C1 segment of cervical spinal cord (tissue), 14 donors: ENCODE measurements at places on chromosomes 1 and 21.
A peak's percentile ranks its signal among the peaks of the same experiment; 100 is the strongest.

- no peak for DNase-seq
These were observed 64.6 kb downstream of the CAPN2 start for GRCh38 chr1:223776826-223777454.

- no peak for DNase-seq
These were observed 15.4 kb upstream of the TOR3A start for GRCh38 chr1:179066471-179066870.

DNA sequence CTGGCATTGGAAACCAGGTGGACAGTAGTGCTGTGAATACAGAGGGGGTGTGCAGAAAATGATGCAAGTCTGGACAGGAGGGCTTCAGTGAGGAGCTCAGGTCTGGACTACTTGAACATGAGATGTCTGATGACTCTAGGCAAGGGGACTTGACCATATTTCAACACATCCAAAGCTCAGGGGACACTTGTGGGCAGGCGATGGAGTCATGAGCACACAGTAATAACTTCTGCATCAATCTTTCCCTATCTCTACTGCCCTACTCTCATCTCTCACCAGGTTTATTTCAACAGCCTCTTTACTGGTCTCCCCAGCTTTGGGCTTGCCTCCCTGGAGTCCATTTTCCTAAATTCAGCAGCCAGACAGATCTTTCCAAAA lies 21.9 kb downstream of the FMO2 start:
- DNase-seq = no peak

DNA sequence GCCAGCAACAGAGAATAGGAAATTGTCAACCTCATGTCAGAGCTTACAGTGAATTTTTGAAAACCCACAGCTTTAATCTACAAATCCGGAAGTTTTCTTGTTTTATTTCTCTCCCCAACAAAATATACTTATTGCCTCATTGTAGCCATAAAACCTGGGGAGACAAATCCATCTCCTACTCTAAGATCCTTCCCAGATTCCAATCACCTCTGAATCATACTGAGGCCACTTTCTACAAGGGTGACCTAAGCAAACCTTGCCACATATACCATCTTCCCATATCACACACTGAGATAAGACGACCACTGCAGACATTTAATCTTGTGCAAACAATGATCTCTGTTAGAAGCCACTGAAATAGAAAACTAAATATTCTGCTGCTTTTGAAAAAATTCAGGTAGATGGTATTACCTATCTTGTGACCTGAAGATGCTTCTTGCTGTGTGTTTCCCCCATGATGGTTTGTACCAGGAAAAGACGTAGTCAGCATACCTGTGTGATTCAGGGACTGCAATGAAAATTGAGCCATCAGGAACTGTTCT lies 171.5 kb upstream of the DUSP10 start:
- no peak for DNase-seq

GRCh38 chr1:224751624-224752311 lies 135.7 kb downstream of the CNIH3 start:
- DNase-seq = no peak

- no peak for DNase-seq
These were observed 37.8 kb upstream of the BMP8A start for GRCh38 chr1:39453603-39454002.

GRCh38 chr1:160353223-160353622 lies 10.0 kb downstream of the NCSTN start:
- DNase-seq = no peak

GRCh38 chr1:2948751-2949680 lies 72.3 kb upstream of the ACTRT2 start:
- peak; percentile 46 for DNase-seq

DNA sequence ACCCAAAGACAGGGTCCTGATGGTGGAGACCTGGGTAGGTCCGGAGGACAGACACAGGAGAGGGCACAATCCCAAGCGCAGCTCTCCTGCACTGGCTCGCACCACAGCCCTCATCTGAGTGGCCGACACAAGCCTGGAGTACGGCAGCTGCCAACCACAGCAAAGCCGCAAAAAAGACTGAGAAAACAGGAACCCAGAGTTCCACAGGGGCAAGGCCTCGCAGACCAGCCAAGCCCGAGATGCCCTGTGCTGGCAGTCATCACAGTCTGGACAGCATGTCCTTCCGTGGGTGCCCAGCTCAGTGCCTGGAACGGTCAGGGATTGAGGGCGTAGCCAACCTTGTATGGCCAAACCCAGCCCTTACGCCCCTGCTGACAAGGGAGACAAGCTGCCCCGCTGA lies 11.4 kb downstream of the ZBTB48 start:
- peak; percentile 42 for DNase-seq

DNA sequence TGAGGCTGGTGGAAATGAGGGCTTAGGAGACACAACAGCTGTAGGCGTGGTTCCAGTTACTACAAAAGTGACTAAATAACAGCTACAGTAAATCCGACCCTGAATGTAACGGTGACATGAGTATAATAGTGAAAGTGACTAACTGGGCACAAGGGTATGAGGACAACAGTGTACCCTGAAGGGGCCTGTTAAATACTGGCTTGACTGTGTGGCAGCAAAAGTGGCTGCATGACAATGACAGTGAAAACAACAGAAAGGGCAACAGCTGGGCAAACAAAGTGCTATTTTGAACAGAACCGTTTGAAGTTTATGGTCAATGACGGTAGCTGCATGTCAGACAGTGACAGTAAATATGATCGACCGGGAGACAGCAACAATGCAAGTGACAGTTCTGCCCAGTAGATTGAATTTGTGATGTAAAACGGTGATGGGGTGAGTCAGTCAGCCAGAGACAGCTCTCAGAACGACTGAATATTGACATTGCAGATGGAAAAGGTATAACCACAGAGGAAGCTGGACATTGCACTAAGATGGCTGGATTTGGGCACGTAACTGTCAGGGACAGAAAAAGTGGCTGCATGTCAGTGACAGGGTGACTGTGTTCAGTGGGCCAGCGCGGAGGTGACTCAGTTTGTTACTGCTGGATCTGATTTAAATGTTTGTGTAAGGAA lies 1.2 kb upstream of the ZBTB40 start:
- no peak for DNase-seq

- DNase-seq = no peak
These were observed 29.3 kb upstream of the CHAF1B start for GRCh38 chr21:36355868-36356267.

- no peak for DNase-seq
These were observed 2.6 kb downstream of the SYPL2 start for GRCh38 chr1:109468903-109469302.

DNA sequence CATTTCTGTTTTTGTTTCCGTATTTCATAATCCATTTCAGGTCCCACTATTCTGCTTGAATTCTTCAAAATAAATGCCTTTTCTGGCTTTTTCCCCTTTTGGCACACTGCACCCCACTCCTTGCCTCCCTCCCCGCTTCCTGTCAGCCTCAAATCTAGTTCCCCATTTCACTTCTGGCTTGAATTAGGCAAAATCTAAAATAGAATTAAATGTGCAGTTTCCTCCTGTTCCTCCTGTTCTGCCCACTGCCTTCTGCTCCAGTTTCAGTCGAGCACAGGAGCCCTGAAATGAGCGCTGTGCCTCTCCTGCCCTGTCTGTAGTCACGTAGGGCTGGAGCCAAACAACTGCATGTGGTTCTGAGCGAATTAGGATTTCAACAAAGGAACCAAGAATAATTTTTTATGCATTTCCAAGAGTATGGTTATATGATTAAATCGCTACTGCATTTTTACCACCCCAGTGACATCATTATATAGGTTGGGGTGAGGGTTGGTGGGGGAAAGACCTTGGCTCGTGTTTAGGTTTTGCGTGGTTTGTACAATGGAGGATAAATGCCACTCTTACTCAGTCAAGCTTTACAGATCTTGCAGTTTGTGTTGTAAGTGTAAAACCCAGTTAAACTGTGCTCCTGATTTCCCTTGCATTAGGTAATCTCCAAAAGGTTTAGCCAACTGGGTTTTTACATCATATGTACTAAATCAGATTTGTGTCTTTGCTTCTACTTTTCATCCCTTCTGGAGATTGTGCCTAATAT lies 114.9 kb downstream of the VPS13D start:
- DNase-seq = peak; percentile 29

DNA sequence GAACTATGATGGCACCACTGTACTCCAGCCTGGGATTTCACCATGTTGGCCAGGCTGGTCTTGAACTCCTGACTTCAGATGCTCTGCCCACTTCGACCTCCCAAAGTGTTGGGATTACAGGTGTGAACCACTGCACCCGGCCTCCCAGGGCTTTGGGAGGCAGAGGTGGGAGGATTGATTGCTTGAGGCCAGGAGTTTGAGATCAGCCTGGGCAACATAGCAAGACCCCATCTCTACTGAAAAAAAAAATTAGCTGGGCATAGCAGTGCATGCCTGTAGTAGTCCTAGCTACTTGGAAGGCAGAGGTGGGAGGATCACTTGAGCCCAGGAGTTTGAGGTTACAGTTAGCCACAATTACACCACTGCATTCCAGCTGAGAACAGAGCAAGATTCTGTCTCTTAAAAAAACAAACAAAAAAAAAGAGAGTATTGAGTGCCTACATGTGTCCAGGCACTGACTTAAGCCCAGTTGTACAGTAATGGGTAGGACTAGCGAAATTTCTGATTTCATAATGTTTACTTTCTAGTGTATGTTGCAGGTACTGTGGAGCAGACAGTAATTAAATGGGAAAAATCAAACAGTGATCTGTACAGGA lies 4.2 kb downstream of the MANEAL start:
- no peak for DNase-seq

DNA sequence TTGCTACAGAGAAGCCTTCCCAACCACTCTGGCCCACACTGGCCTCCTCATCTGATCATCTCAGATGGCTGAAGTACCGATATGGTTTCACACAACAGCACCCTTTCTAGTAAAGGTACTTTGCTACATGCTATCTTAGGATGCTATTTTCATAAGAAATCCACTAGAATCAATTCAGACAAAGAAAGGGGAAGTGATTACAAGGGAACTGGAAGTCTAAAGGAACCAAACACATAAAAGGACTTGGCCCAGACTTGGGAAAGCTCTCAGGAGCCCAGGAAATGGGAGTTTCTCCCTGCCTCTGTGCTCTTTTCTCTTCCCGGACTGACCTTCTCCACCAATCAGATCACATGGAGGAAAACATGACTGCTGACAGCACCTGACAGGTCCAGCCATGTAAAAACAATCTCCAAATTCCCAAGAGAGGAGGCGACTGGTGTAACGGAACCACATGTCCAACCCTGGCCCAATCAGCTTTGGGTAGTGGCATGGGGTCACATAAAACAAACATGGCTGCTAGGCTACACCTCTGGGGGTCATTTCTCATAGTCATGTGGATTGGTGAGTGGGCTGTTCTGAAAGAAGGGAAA lies 12.7 kb upstream of the FOXE3 start:
- DNase-seq = no peak

DNA sequence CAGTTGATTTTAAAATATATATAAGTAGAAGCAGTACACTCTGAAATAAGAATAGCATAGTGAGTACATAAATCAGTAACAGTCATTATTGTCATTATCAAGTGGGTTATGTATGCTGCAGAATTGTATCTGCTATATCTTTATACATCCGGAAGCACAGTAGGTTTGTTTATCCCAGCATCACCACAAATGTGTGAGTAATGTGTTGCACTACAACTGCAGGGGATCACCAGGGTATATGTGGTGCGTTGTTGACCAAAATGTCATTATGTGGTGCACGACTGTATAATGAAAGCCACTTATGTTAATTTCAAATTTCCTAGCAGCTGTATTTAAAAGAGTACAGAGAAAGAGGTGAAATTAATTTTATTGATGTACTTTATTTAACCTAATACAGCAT lies 87.7 kb upstream of the GADD45A start:
- DNase-seq = no peak

- DNase-seq = peak; percentile 4
These were observed 16.8 kb upstream of the ETV3 start for GRCh38 chr1:157154940-157155514.

GRCh38 chr21:31248598-31248997 lies 95.5 kb downstream of the TIAM1 start:
- DNase-seq = no peak

GRCh38 chr1:170290991-170291390 lies 145.2 kb downstream of the NTMT2 start:
- DNase-seq = no peak

GRCh38 chr1:1431845-1432273 lies 3.6 kb upstream of the VWA1 start:
- DNase-seq = no peak

- DNase-seq = no peak
These were observed 11.3 kb upstream of the IL22RA1 start for GRCh38 chr1:24154215-24154614.

DNA sequence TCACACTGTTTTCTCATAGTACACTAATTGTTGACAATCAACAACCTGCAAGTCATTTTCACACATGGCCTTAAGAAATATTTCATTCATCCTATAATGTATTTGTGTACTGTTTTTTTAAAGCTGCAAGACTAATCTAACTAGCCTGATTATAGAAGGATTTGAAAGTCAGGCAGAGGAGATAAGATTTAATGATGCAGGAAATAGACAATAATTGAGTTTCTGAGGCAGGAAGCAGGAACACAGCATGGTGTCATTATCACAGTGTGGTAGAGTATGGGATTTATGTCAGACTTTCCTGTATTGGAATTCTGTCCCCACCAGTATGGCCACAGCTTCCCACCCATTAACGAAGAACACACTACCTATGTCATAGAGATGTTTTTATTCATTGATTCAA lies 138.8 kb downstream of the LRRC7 start:
- no peak for DNase-seq

- DNase-seq = no peak
These were observed 10.7 kb upstream of the OR2T34 start for GRCh38 chr1:248585266-248585665.

GRCh38 chr21:14116080-14116481 lies 94.7 kb downstream of the LIPI start:
- no peak for DNase-seq

GRCh38 chr1:35210321-35211119 lies 17.6 kb upstream of the SFPQ start:
- no peak for DNase-seq

DNA sequence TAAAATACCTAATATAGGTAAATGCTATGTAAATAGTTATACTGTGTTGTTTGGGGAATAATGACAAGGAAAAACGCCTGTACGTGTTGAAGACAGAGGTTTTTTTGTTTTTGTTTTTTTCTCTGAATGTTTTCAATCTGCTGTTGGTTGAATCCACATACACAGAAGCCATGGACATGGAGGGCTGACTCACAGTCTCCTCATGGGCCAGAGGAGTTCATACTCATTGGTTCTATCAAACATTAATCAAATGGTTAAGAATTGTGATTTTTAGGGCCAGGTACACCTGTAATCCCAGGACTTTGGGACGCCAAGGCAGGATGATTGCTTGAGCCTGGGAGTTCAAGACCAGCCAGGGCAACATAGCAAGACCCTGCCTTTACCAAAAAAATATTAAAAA lies 20.5 kb downstream of the MIER1 start:
- DNase-seq = no peak

DNA sequence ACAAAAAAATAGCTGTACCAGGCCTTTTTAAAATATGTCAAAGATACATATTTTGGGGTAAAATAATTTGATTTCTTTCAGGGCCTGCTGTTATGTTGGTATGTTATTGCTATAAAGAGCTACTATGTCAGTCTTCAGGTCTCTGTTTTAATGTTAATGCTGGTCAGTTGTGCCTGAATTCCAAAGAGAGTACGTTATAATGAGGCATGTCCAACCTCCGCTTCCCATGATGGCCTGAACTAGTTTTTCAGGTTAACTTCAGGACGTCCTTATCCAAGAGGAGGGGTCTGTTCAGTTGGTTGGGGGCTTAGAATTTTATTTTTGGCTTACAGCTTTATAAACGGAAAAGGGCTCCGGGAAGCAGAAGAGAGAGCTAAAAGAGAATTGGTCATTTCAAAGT lies 34.9 kb upstream of the LYPD8 start:
- no peak for DNase-seq

- no peak for DNase-seq
These were observed 4.4 kb downstream of the DNAJC16 start for GRCh38 chr1:15531003-15531402.

- DNase-seq = no peak
These were observed 11.8 kb downstream of the PLA2G2F start for GRCh38 chr1:20150969-20151368.
